ENCODE measurements at places on chromosomes 3 and 15.

- no peak overlapping the region for H3K4me3 ChIP-seq
- no peak for DNase-seq
- H3K36me3 ChIP-seq, result no peaks in the 10 kb centered on the region
- H3K4me1 ChIP-seq, result no peaks in the 10 kb centered on the region
- H3K27ac ChIP-seq, result no peak overlapping the region
Measured at GRCh38 chr3:31251083-31251482, 281.6 kb upstream of the STT3B start.

GRCh38 chr3:59775761-59776325 is 726.0 kb upstream of the CFAP20DC start:
- no peaks in the 10 kb centered on the region for H3K27me3 ChIP-seq
- no peak overlapping the region for H3K27ac ChIP-seq
- no peaks in the 10 kb centered on the region for H3K4me1 ChIP-seq
- no peak overlapping the region for H3K4me3 ChIP-seq
- DNase-seq, result no peak

DNA sequence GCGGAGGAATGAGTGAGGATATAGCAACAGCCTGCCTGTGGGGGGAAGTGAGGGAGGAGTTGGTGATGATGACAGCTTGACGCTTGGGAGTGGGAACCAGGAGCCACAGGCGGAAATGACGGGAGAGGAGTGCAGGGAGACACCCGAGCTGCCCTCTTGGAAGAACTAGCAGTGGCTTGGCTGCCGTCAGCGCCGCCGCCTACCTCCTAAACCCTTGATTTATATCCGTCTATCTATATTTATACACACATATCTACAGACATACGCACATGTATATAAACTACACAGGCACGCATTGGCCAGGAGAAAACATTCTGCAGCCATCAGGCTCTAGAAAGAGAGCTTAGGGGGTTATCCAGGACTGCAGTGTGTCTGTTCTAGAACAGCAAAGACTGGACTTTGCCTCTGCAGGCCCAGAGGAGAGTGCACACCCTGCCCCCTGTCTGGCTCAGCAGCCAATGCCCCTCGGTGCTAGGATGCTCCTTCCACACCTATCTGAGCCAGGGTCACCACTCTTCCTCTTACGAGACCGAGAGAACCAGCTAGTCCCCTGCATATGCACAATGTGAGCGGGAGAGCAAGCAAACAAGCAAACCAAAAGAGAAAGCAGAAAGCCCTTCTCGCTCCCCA is 45.3 kb upstream of the MAGEF1 start:
- H3K4me3 ChIP-seq, result no peak overlapping the region
- H3K27me3 ChIP-seq, result no peaks in the 10 kb centered on the region
- DNase-seq, result peak; percentile 11
- no peaks in the 10 kb centered on the region for H3K36me3 ChIP-seq
- no peak overlapping the region for H3K27ac ChIP-seq

DNA sequence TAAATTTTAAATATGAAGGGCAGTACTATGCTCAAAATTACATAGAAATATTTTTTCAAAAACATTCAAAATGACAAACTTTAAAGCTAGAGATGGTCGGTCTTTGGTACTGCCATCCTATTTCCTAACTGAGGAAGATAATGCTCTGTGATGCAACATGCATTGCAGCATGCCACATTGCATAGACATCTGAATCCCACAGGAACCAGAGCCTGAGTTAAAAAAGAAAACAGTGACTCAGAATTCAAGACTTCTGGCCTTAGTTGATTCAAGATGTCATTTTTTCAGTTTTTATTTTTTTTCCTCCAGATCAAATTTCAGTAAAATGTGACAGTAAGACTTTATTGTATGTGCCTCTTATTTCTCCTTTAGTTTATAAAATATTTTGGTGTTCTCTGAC is 33.1 kb downstream of the TP63 start:
- no peaks in the 10 kb centered on the region for H3K27me3 ChIP-seq
- no peak overlapping the region for H3K27ac ChIP-seq
- H3K4me1 ChIP-seq, result no peaks in the 10 kb centered on the region

- no peak overlapping the region for H3K27ac ChIP-seq
- no peaks in the 10 kb centered on the region for H3K27me3 ChIP-seq
- H3K36me3 ChIP-seq, result no peaks in the 10 kb centered on the region
- peaks cover 29% of the 10 kb centered on the region for H3K4me1 ChIP-seq
- no peak overlapping the region for H3K4me3 ChIP-seq
Measured at GRCh38 chr3:41001556-41001955, 197.7 kb upstream of the CTNNB1 start.

GRCh38 chr3:178295292-178295912 is 240.8 kb upstream of the KCNMB2 start:
- no peaks in the 10 kb centered on the region for H3K4me1 ChIP-seq
- no peak overlapping the region for H3K27ac ChIP-seq
- no peak overlapping the region for H3K4me3 ChIP-seq
- no peaks in the 10 kb centered on the region for H3K36me3 ChIP-seq
- no peak for DNase-seq

GRCh38 chr3:69439643-69440270 is 53.9 kb upstream of the FRMD4B start:
- H3K27me3 ChIP-seq, result no peaks in the 10 kb centered on the region
- H3K4me3 ChIP-seq, result no peak overlapping the region
- no peaks in the 10 kb centered on the region for H3K36me3 ChIP-seq
- H3K27ac ChIP-seq, result peak overlapping the region; percentile 82
- H3K4me1 ChIP-seq, result peaks cover 50% of the 10 kb centered on the region

DNA sequence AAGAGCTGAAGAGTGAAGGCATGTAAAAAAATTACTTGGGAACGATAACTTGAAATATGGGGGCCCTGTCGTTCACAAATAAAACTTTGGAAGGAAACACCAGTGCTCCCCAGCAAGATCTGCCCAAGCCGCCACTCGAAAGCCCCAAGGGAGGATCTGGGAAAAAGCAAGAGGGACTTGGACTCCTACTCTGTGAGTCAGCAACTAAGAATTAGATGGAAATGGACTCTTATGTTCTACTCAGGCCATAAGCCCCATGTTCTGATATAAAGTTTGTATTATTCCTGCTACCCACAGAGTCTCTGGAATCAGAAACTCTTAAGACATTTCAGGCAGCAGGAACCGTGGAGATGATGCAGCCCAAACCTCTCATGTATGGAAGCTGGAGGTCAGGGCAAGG is 75.7 kb downstream of the ITGB5 start:
- no peak for DNase-seq
- no peaks in the 10 kb centered on the region for H3K36me3 ChIP-seq
- H3K27ac ChIP-seq, result peak overlapping the region; percentile 70
- H3K27me3 ChIP-seq, result no peaks in the 10 kb centered on the region

DNA sequence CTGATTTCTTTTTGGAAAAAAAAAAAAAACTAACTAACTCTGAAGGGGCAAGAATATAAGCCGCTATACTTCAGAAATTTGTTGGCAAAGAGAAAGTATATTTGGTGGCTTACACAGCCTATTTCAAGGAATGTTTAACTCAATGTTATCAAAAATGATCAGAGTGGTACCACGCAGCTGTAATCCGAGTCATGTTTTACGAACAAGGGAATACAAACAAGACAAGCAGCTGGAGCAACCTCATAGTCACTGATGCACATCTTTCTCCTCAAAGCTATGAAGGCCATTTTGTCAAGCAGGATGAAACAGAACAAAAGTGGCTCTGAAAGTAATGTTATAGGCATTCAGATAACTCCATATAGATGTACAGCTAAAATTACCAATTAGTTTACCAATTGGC is 81.2 kb downstream of the SCAPER start:
- H3K4me1 ChIP-seq, result no peaks in the 10 kb centered on the region
- DNase-seq, result no peak
- no peak overlapping the region for H3K27ac ChIP-seq
- no peak overlapping the region for H3K4me3 ChIP-seq
- no peaks in the 10 kb centered on the region for H3K27me3 ChIP-seq

DNA sequence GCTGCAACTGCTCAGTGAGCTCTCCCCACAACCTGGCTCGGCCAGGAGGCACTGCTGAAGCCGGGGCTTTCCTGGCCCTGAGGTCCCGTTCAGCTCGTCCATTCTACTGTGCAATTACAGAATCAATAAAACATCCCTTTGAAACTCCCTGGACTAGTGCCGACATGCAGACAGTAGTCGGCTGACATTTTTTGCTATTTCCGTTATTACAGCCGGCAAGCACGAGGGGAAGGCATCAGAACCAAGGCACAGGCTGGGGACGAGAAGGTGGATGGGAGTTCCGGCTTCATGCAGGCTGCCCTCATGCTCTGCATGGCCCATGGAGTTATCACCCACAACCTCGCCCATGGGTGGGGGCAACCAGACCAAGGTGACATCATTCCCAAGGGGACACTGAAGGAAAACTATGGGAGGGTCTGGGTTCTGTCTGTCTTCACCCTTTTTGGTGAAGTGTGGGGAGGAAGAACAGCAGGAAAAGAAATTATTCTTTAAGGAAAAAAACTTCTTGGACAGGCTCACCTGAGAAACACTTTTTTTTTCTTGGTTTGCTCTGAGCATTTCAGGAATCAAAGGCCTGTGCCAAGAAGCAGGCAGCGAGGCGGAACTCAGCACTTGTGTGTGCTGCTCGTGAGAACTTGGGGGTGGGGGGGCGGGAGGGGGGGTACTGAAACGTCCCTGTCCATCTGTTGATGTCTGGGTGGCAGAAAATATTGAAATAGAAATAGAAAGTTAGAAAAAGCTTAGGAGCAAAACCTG is 154.5 kb downstream of the FOXP1 start:
- no peaks in the 10 kb centered on the region for H3K36me3 ChIP-seq
- peak; percentile 86 for DNase-seq
- peak overlapping the region; percentile 8 for H3K4me3 ChIP-seq

GRCh38 chr3:63936925-63937324 is 24.7 kb upstream of the SCAANT1 start:
- H3K4me1 ChIP-seq, result peaks cover 35% of the 10 kb centered on the region
- no peaks in the 10 kb centered on the region for H3K27me3 ChIP-seq
- DNase-seq, result no peak
- H3K27ac ChIP-seq, result no peak overlapping the region
- H3K4me3 ChIP-seq, result no peak overlapping the region

DNA sequence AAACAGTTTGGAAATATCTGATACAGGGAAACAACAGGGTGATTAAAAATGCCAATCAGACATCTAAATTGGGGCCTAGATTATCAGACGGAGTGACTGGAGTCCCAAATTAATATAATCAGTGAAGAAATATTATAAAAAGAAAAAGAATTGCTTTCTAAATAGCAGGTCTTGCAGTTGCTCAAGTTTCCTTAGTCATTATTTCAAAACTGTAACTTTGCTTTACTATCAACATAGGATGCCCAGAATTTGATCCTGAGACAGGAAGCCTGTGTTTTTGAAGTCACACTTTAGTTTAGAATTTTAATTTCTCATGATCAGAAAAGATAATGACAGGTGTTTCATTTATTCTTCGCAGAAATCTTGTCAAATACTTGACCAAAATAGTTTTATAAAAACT is 105.9 kb downstream of the IL1RAP start:
- H3K27me3 ChIP-seq, result no peaks in the 10 kb centered on the region
- H3K27ac ChIP-seq, result no peak overlapping the region
- no peak for DNase-seq
- H3K4me3 ChIP-seq, result no peak overlapping the region
- no peaks in the 10 kb centered on the region for H3K4me1 ChIP-seq

GRCh38 chr3:178676942-178677790 is 140.9 kb downstream of the KCNMB2 start:
- no peak for DNase-seq
- H3K4me1 ChIP-seq, result peaks cover 2% of the 10 kb centered on the region
- no peak overlapping the region for H3K4me3 ChIP-seq
- H3K27ac ChIP-seq, result no peak overlapping the region

GRCh38 chr3:194874783-194875182 is 189.1 kb downstream of the FAM43A start:
- peaks cover 21% of the 10 kb centered on the region for H3K4me1 ChIP-seq
- no peak for DNase-seq
- H3K27me3 ChIP-seq, result no peaks in the 10 kb centered on the region
- H3K36me3 ChIP-seq, result no peaks in the 10 kb centered on the region
- H3K27ac ChIP-seq, result no peak overlapping the region
- no peak overlapping the region for H3K4me3 ChIP-seq

GRCh38 chr15:51363383-51363782 is 21.9 kb downstream of the GLDN start:
- DNase-seq, result no peak
- no peaks in the 10 kb centered on the region for H3K4me1 ChIP-seq
- H3K4me3 ChIP-seq, result no peak overlapping the region
- H3K36me3 ChIP-seq, result no peaks in the 10 kb centered on the region
- H3K27me3 ChIP-seq, result no peaks in the 10 kb centered on the region

DNA sequence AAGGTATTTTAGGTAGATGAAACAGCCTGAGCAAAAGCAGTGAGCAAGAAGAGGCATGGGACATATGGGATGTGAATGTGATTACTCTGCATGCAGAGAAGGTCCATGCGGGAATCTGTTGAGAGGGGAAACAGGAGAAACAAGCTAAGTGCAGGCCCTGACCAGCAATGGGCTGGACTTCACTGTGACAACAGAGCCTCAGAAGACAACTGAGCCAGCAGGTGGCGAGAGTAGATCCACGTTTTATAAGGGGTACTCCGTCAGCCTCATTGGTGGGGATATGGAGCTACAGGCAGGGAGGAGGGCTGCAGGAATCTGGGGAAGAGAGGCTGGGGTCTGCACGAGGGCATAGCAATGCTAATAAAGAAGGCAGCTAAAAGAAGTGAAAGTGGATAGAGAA is 405.9 kb upstream of the LMCD1 start:
- no peak for DNase-seq
- no peaks in the 10 kb centered on the region for H3K27me3 ChIP-seq
- no peak overlapping the region for H3K4me3 ChIP-seq
- H3K4me1 ChIP-seq, result no peaks in the 10 kb centered on the region
- H3K36me3 ChIP-seq, result no peaks in the 10 kb centered on the region

- no peaks in the 10 kb centered on the region for H3K27me3 ChIP-seq
- peaks cover 4% of the 10 kb centered on the region for H3K4me1 ChIP-seq
- H3K36me3 ChIP-seq, result no peaks in the 10 kb centered on the region
Measured at GRCh38 chr3:57140894-57141293, 24.3 kb downstream of the IL17RD start.

- no peaks in the 10 kb centered on the region for H3K27me3 ChIP-seq
- no peak for DNase-seq
- no peak overlapping the region for H3K27ac ChIP-seq
- H3K36me3 ChIP-seq, result no peaks in the 10 kb centered on the region
- H3K4me3 ChIP-seq, result no peak overlapping the region
Measured at GRCh38 chr3:189404024-189404423, 227.2 kb upstream of the TP63 start.

- no peak overlapping the region for H3K4me3 ChIP-seq
- DNase-seq, result no peak
- no peaks in the 10 kb centered on the region for H3K27me3 ChIP-seq
- peaks cover 13% of the 10 kb centered on the region for H3K4me1 ChIP-seq
- no peak overlapping the region for H3K27ac ChIP-seq
Measured at GRCh38 chr3:47096959-47097358, 67.0 kb downstream of the SETD2 start.

DNA sequence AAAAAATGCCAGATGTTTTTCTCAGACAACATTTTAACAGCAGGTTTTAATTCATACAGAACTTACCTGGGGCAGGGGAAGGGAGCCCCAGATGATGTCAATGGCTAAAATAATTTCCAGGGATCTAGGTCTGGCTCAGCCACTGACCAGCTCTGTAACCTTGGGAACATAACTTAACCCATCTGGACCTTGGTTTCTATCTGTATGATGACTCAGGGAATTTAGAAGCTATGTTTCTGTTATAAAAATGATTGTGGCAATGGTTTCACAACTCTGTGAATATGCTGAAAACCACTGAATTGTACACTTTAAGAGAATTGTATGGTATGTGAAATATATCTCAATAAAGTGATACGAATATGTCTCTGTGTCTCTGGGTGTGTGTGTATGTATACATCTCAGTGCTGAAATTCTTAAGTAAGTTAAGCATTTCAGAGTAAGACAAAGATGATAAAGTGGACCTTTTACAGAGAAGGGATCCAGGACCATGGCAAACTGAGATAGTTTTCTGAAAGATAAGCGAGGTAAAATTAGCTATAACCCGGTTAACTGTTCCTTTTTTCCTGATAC is 2.9 kb downstream of the SH3GL3 start:
- H3K36me3 ChIP-seq, result no peaks in the 10 kb centered on the region
- H3K27me3 ChIP-seq, result peaks cover 5% of the 10 kb centered on the region
- H3K4me3 ChIP-seq, result no peak overlapping the region
